Skin of body (tissue), 3 donors: ENCODE measurements at places on chromosomes 7 and 10. TPM values are rescaled to one million over a fixed set of nuclear protein-coding genes. Genes with fewer than 3 reads are reported as not detected.

Gene PRSS2
- not detected for total RNA-seq

Gene RAB11FIP2
- total RNA-seq, result 32.7 TPM

Gene NODAL
- not detected for total RNA-seq

Gene DYNC1I1
- 1.1 TPM for total RNA-seq

Gene RSPH10B
- 0.20 TPM for total RNA-seq

Gene SLC29A3
- 2.2 TPM for total RNA-seq

Gene LIPK
- total RNA-seq, result 10.6 TPM

Gene SLC35G1
- 3.2 TPM for total RNA-seq

Gene CFTR
- 1.2 TPM for total RNA-seq

Gene CNTNAP2
- 1.9 TPM for total RNA-seq

Gene LIPA
- total RNA-seq, result 43.5 TPM

Gene ABLIM1
- total RNA-seq, result 66.2 TPM

Gene NFE2L3
- 12.3 TPM for total RNA-seq

Gene CDNF
- total RNA-seq, result 3.2 TPM

Gene PIP4K2A
- 22.1 TPM for total RNA-seq

Gene CCM2
- 19.7 TPM for total RNA-seq

Gene NUTM2B
- 0.30 TPM for total RNA-seq

Gene CRYGN
- not detected for total RNA-seq

Gene ADK
- 42.5 TPM for total RNA-seq

Gene BTBD16
- 1.3 TPM for total RNA-seq

Gene WASL
- 26.1 TPM for total RNA-seq

Gene AKR1D1
- not detected for total RNA-seq

Gene RADIL
- total RNA-seq, result 2.2 TPM

Gene SPAM1
- not detected for total RNA-seq

Gene SPDYE2B
- total RNA-seq, result not detected

Gene GALNT17
- 6.3 TPM for total RNA-seq

Gene ADO
- 15.6 TPM for total RNA-seq

Gene CPN1
- not detected for total RNA-seq
